ENCODE measurements at places on chromosomes 4 and X. TPM values are rescaled to one million over a fixed set of nuclear protein-coding genes. Genes with fewer than 3 reads are reported as not detected.

SRPX gene
- total RNA-seq: 10.4 TPM

FRMD7 gene
- not detected for total RNA-seq

TLR3 gene
- 2.0 TPM for total RNA-seq

CENPVL2 gene
- 2.9 TPM for total RNA-seq
